ENCODE measurements at places on chromosomes 7 and 10.

- no peaks in the 10 kb centered on the region for H3K36me3 ChIP-seq
- DNase-seq: no peak
- no peaks in the 10 kb centered on the region for H3K27me3 ChIP-seq
- H3K4me1 ChIP-seq: peaks cover 28% of the 10 kb centered on the region
These were observed 60.4 kb downstream of the INPP5F start for GRCh38 chr10:119786117-119786769.

- H3K36me3 ChIP-seq: no peaks in the 10 kb centered on the region
- no peak overlapping the region for H3K4me3 ChIP-seq
- H3K27me3 ChIP-seq: peaks cover 17% of the 10 kb centered on the region
- no peak for DNase-seq
These were observed 41.6 kb downstream of the LAMB1 start for GRCh38 chr7:107961405-107961804.

DNA sequence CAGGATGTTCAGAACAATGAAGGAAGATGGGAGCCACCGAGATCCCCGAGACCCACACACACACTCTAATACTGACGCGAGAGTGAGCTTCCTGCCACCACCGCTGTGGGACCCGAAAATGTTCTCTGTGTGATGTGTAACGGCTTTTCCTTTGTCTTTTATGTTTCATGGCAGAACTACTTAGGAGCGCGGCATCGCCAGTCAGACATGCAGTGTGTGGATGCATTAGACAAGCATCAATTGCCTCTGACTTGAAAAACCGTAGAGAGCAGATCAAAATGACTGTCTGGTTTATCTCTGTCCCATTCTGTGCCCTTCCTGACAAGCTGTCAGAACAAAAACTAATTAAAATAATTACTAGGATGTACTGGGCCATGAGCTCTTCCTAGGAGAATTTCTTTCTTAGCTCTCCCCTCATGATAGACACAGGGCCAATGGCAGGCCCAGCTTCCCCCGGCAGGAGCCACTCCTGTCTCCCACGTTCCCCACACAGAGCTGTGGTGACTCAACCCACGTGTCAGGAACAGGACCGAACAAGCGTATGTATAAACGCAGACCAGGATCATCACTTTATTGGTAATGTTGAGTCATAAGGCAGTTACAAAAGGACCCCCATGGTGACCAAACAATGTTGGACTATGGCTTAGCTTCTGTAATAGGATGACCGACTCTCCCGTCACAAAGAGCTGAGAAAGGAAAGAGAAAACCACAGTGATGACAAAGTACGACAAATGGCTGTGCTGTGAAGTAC is 705.0 kb downstream of the PARD3 start:
- no peaks in the 10 kb centered on the region for H3K4me1 ChIP-seq
- no peaks in the 10 kb centered on the region for H3K36me3 ChIP-seq
- no peaks in the 10 kb centered on the region for H3K27me3 ChIP-seq
- no peak for DNase-seq
- no peak overlapping the region for H3K4me3 ChIP-seq

GRCh38 chr10:86600296-86600695 is 54.1 kb upstream of the OPN4 start:
- peaks cover 5% of the 10 kb centered on the region for H3K27me3 ChIP-seq
- H3K36me3 ChIP-seq: no peaks in the 10 kb centered on the region
- H3K4me1 ChIP-seq: no peaks in the 10 kb centered on the region

- H3K27me3 ChIP-seq: no peaks in the 10 kb centered on the region
- DNase-seq: no peak
- no peak overlapping the region for H3K27ac ChIP-seq
- no peak overlapping the region for H3K4me3 ChIP-seq
- H3K36me3 ChIP-seq: no peaks in the 10 kb centered on the region
These were observed 253.2 kb downstream of the BMPER start for GRCh38 chr7:34158368-34159153.

Measured in activated CD4-positive, alpha-beta memory T cell treated with anti-CD3 and anti-CD28 coated beads, Interleukin-2, amount 10 ng/mL, durations not matched to agents 7 days and 5 days (primary cell).